Naive thymus-derived CD4-positive, alpha-beta T cell (primary cell): ENCODE measurements at places on chromosomes 3 and 15. TPM values are rescaled to one million over a fixed set of nuclear protein-coding genes. Genes with fewer than 3 reads are reported as not detected.

GRCh38 chr3:174337227-174337626 is 521.9 kb upstream of the NAALADL2 start:
- no peaks in the 10 kb centered on the region for H3K4me1 ChIP-seq
- DNase-seq: no peak
- no peaks in the 10 kb centered on the region for H3K27me3 ChIP-seq

GRCh38 chr3:42495393-42495792 is 7.0 kb upstream of the VIPR1 start:
- H3K4me1 ChIP-seq: no peaks in the 10 kb centered on the region
- H3K27ac ChIP-seq: no peak overlapping the region
- H3K36me3 ChIP-seq: no peaks in the 10 kb centered on the region
- DNase-seq: no peak

Gene FSD2
- not detected in 2 replicates for total RNA-seq

Gene CAV3
- total RNA-seq: not detected

Gene TRIM59
- 10.1 TPM for total RNA-seq
